Glomerular endothelial cell (primary cell): ENCODE measurements at places on chromosomes 4 and X.
A peak's percentile ranks its signal among the peaks of the same experiment; 100 is the strongest.

DNA sequence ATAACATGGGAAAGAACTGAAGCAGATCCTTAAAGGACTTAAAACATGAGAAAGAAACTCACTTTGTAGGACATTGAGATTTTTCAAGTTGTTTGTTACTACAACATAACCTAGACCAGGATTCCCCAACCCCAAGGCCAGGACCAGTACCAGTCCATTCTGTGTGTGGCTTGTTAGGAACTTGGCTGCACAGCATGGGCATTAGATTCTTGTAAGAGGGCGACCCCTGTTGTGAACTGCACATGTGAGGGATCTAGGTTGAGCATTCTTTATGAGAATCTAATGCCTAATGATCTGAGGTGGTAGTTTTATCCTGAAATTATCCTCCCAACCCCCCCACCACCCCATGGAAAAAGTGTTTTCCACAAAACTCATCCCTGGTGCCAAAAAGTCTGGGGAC lies 566.1 kb downstream of the KCTD8 start:
- no peak for DNase-seq

GRCh38 chr4:56215901-56216300 lies 171.4 kb downstream of the AASDH start:
- no peak for DNase-seq

DNA sequence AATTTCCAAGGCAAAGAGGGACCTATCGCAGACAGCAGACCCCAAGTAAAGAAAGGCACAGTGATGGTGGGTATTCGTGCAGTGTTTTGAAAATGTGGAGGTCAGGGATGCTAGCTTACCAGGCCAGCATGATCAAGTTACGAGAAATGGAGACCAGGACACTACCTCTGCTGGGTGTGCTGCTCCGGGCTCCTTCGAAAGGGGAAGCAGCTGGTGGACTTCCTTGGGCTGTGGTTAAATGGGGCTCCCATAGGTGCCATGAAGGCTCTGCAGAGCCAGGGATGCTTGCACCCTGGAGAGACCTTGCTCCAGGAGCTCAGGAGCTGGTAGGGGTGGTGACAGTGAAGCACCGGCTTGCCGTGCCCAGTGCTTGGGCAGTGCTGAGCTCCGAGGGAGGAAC lies 68.8 kb downstream of the TBL1X start:
- no peak for DNase-seq

GRCh38 chr4:69060651-69061308 lies 35.5 kb upstream of the UGT2B7 start:
- no peak for DNase-seq

DNA sequence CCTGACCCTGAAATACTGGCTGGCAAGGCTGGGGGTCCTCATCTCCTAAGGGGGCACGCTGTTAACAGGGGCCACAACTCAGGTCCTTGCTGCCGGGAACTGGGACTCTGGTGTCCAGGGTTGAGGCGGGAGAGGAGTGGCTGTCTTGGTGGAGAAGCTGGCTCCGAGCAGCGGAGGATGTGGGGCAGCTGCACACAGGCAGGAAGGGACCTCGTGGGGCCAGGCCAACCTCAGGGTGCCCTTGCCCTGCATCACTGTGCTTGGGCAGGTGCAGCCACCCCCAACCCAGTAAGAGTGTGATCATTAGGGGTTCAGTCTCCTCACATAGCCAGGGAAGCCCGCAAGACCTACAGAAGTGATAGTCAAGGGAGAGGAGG lies 12.6 kb upstream of the PDE6B start:
- DNase-seq, result no peak

DNA sequence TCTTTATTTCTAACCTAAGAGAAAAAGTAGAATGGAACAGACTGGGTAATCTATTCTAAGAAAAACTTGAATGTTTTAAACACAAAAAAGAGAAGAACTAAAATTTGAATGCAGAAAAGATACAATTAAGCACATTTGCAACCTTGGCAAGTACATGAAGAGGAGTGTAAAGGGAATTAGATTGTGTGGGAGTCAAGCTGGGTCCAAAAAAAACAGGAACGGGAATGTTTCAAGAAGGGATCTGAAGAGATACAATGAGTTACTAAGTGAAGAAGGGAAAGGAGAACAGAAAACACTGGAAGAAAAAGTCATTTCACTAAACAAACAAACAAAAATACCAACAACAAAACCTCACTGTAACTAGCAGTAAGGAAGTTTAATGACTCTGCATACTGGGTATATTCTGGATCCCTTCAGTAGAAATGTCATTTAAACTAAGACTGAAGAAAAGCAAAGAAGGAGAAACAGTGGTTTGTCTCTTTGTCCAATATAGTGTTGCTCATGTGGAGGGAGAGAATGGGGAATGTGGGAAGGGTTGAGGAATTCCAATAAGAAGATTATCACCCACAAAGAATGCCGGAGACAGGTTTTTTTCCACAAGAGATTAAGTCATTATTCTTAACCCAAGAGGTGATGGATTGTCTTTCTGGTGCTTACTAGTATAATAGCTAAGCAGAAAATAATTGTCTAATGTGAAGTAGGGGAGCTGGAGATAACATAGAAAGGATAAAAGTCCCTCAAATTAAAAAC lies 50.4 kb upstream of the PTPN13 start:
- no peak for DNase-seq

DNA sequence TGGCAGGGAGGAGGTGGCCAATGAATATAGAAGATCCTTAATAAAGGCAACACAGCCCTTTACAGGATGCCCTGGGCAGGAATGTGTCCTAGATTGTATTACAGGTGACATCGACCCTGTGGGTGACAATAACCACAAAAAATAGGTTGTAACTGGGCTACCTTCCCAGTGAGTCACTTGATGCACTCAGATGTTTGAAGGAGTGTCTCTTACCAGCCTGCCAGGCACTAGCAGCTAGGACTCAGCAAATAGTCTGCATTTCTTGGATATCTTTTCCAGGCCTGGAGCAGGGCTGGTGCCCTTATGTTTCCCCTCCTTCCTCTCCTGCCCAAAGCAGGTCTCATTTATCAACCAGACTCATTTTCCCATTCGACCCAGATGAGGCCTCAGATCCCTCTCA lies 50.9 kb upstream of the TMEM164 start:
- no peak for DNase-seq

DNA sequence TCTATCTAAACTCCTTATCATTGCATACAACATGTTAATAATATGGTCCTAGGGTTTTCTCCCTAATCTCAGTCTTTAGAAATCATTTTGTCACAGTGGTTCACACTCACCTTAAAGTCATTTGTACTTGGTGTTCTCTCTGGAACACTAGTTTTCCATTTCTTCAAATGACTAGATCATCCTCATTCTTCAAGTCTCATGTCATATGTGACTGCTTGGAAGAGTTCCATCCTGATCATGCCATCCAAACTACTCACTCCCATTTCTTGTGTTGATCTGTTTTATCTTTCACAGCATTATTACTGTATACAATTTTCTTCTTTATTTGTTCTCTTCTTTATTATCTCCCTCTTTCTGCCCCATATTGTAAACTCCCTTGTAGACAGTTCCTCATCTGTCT lies 66.5 kb downstream of the HTR2C start:
- no peak for DNase-seq

DNA sequence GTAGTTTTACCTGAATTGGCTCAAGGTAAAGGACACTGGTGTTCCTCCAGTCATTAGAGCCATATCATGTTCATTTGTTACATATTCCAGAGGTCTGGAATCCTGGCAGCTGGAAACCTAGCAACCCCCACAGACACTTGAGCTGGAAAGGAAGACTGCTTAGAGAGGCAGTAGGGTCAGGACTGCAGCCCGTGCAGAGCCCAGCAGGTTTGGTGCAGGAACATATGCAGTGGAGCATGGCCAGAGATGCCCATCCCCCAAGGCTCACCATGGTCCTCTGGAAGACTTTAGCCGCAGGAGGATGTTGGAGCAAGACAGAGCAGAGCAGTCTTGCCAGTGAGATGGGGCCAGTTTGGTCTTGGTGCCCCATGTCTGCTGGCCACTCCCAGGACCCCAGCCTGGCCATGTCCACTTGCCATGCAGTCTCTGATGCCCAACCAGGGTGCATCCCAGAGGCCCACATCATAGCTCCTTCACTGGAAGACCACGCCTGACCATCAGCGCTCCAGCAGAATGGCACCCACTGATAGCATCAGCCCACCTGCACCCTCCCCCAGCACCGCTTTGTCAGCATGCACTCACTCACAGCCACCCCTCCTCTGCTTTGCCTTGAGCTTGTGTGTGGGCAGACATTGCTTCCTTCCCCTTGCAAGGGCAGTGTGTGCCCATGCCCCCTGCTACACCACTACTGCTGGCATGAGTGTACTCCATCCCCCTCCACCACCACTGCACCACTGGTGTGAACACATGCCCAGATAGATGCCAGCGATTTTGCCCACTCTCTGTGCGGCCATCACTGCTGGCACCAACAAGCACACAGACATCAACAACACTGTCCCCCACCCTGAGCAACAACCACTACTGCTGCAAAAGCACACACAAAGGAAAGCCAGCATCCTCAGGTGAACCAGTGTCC lies 190.3 kb upstream of the SPOCK3 start:
- no peak for DNase-seq

- no peak for DNase-seq
Measured at GRCh38 chr4:52103319-52103718, 52.2 kb downstream of the SPATA18 start.

GRCh38 chr4:107192601-107193000 lies 156.5 kb upstream of the DKK2 start:
- DNase-seq, result no peak

- DNase-seq, result no peak
Measured at GRCh38 chr4:8195431-8195830, 3.7 kb upstream of the SH3TC1 start.

- DNase-seq, result no peak
Measured at GRCh38 chr4:173417833-173418232, 18.9 kb upstream of the SCRG1 start.

DNA sequence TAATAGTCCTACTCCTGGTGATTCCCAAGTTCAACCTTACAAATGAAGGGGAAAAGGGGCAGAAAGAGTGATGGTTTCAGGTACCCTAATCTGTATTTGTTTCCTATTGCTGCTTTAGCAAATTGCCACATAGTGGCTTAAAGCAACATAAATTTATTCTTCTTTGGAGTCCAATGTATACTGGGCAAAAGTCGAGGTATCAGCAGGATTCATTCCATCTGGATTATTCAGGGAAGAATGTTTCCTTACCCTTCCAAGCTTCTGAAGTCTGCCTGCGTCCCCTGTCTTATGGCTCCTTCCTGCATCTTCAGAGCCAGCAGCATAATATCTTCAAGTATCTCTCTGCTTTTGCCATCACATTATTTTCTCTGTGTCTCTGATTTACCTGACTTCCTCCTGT lies 10.3 kb upstream of the BST1 start:
- no peak for DNase-seq

- peak; percentile 68 for DNase-seq
Measured at GRCh38 chrX:72029483-72030411, 102.0 kb downstream of the RTL5 start.

GRCh38 chr4:8368061-8368481 lies 72.5 kb downstream of the ACOX3 start:
- DNase-seq, result no peak

DNA sequence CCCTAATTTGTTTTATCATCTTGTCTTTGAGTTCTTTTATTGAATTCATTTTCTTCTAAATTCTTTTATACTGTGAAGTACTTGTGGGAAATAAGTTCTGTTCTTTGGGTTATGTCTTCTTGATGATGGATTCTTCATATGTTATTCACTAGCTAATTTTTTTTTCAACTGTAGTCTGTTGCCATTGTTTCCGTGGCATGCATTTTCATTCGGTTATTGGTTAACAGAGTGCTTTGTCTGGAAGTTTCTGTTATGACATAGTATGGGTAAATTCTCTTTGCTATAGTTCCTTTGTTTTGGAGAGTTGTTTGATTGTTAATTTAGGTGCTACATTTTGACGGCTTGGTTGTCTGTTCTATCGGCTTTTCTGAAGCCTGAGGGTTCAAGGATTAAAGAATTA lies 184.9 kb upstream of the AADAT start:
- DNase-seq, result no peak

DNA sequence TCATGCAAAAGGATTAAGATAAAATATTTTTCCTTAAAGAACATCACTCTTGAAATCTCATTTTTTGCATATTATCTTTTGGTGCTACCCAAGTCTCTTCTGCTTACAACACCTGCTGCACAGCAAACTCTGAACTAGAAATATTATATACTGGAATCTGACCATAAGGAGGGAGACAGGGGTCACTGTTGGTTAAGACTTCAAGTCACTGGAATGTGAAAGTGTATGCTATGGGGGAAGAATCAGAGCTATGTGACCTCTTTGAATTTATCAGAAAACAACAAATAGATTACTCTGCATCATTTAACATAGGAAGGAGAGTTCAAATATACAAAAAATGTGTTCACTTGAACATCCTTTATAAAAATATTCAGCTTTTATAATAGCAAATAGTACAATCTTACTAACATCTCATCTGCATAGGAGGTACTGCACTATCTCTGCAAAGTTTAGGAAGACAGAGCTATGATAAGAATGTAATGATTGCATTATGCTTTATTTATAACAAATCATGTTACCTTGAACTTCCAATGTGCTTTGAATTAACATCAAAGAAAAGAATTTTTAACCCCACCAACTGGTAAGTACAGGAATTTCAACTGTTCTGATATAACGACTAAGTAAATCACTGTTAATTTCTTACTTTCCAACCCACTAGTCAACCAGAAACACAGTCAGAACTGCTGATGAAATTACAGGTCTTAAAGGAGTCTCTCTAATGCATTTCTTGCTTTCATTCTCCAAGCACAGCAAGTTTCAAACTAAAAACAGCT lies 69.8 kb downstream of the ZNF827 start:
- DNase-seq, result no peak

GRCh38 chrX:39261446-39262147 lies 460.3 kb downstream of the MID1IP1 start:
- peak; percentile 16 for DNase-seq

DNA sequence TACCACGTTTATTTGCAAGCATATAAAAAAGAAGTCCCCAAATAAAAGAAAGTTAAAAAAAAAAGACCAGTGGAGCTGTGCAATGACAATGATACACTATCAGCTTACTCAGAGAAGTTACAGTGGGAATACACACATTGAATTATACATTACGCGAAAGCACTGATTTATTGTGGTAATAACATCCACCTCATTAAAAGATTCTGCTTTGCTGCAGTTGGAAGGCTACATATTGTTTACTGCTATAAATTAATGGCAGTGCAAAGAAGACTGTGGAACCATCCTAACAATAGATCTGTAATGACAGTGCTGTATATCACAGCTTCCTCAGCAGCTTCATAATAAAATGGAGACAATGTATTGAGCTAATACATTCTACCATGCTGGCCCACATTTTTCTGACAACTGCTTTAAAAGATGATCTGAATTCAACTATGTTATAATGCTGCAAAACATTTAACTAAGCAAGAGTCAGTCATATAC lies 142.5 kb upstream of the MAB21L2 start:
- DNase-seq, result no peak

DNA sequence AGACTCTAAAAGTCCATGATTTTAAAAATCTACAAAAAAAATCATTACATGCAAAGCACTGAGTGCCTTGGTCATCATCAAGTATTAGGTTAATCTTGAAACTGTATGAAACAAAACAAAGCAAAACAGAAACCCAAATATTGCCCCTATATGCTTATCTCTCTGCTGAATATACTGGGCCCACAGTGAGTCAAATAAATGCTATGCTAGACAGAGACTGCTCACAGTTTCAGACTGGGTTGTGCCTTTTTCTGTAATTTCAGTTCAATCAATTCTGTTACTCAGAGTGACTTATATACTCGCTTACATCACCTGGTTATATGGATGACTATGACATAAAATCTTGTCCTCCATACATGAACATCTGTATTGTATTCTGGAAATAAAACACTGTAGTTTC lies 257.1 kb upstream of the ACTRT1 start:
- DNase-seq, result no peak
